SJSA1 (cell line): ENCODE measurements at places on chromosomes 3 and 15. TPM values are rescaled to one million over a fixed set of nuclear protein-coding genes. Genes with fewer than 3 reads are reported as not detected.
A peak's percentile ranks its signal among the peaks of the same experiment; 100 is the strongest.

DNA sequence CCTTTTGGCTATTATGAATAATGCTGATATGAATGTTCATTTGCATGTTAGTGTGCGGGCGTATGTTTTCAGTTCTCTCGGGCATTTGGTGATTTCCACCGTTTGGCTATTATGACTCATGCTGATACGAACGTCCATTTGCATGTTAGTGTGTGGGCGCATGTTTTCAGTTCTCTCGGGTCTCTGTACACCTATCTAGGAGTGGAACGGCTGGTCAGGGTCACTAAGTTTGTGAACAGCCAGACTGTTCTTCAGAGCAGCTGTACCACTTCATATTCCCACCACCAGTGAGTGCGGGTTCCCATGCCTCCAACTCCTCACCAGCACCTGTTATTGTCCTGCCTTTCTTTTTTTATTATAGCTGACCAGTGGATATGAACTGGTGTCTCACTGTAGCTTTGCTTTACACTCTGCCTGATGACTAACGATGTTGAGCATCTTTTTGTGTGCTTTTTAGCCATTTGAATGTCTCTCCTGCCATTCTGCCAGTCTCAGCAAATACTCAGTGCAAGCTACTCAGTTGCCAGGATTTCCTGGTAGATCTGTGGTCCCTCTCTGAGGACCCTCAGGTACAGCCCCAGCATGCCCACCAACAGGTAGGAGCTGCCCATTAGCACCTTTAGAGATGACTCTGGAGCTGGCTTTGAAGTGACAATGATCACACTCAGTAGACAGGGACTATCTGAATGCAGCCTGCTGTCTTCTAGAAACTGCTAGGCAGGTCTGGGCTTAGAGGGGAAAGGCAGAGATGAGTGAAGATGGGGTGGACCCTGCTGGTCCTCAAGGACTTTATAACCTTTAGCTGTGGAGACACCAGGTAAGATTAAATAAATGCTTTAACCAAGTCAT is 141.1 kb downstream of the XXYLT1 start:
- no peak for DNase-seq
- H3K36me3 ChIP-seq: no peaks in the 10 kb centered on the region
- H3K4me3 ChIP-seq: no peak overlapping the region
- no peak overlapping the region for H3K27ac ChIP-seq

GRCh38 chr15:39946862-39947261 is 12.9 kb downstream of the EIF2AK4 start:
- no peak overlapping the region for H3K27ac ChIP-seq
- H3K27me3 ChIP-seq: no peaks in the 10 kb centered on the region
- H3K4me3 ChIP-seq: no peak overlapping the region
- DNase-seq: no peak

DNA sequence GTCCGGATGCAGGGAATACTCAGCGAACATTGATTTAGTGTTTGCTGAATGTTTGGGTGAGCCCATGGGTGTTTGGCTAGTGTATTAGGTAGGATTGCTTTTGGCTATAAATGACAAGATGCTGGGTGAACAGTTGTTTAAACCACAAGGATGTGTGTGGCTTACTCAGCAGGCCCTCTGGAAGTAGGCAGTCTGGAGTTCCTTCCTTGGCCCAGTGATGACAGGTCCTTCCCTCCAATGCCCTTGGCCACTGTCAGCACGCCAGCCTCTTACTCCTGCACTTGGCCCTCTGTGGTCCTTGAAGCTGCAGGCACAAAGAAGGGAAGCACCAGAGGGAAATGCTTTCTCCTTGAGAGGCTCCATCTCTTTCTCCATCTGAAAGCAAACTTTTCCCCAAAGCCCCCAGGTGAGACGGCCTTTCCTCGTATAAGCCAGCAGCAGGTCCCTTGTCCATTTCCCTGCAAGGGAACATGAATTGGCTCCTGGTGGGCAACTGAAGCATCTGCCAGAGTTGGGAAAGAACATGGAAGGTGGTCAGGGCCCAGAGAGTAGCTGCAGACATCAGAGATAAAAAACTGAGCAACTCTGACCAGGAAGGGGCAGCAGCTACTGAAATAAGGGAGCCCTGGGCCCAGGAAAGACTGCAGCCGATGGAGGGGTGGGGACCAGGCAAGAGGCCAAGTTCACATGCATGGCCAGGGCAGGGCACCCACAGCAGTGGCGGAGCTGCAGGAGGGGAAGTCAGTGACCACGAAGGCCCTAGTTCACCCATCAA is 105.0 kb downstream of the TPRA1 start:
- H3K27me3 ChIP-seq: no peaks in the 10 kb centered on the region
- H3K27ac ChIP-seq: no peak overlapping the region
- DNase-seq: peak; percentile 34
- no peaks in the 10 kb centered on the region for H3K36me3 ChIP-seq

DNA sequence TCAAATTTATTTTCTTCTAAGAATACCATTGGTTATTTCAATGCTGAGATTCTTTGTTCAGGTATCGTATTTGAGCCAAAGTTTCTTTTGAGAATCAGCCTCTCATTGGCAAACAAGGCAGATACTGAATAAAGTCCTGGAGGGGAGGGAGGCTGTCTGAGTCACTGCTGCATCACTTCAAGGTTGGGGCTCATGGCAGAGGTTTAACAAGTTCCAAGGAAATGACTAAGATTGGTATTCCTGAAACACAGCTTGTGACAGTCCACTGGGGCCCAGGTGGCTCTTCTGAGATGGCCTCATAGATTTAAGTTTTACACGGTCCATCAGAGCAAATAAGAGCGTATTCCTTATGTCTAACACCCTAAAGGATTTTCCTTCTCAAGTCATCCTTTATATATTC is 213.8 kb upstream of the STAC start:
- no peak overlapping the region for H3K27ac ChIP-seq
- no peaks in the 10 kb centered on the region for H3K27me3 ChIP-seq

Gene SENP8
- total RNA-seq: 0.78 and 2.5 TPM in 2 replicates

Gene HTR3E
- total RNA-seq: not detected in 2 replicates

Gene ACTL6A
- total RNA-seq: 119 and 277 TPM in 2 replicates

Gene GJD2
- 0.08 TPM in 1 of 2 replicates, not detected in the other for total RNA-seq
